Mammary microvascular endothelial cell (primary cell): ENCODE measurements at places on chromosomes 6 and 20. TPM values are rescaled to one million over a fixed set of nuclear protein-coding genes. Genes with fewer than 3 reads are reported as not detected.

BLOC1S5 gene
- 8.5 and 10.8 TPM in 2 replicates for total RNA-seq

BPIFB4 gene
- total RNA-seq, result not detected in 2 replicates

ULBP3 gene
- 9.7 and 12.5 TPM in 2 replicates for total RNA-seq

SAMD3 gene
- total RNA-seq, result not detected in 2 replicates

MGME1 gene
- 11.5 and 14.9 TPM in 2 replicates for total RNA-seq

ADGB gene
- not detected in 2 replicates for total RNA-seq

ADA gene
- total RNA-seq, result 16.1 TPM in 2 replicates

LRRC1 gene
- 8.9 TPM in 2 replicates for total RNA-seq

UFL1 gene
- total RNA-seq, result 14.8 and 15.0 TPM in 2 replicates

GSTA2 gene
- total RNA-seq, result not detected in 2 replicates

CCDC170 gene
- not detected in 2 replicates for total RNA-seq

PSMA7 gene
- total RNA-seq, result 607 and 683 TPM in 2 replicates

CDC40 gene
- 14.3 and 16.9 TPM in 2 replicates for total RNA-seq

RSPO4 gene
- not detected in 2 replicates for total RNA-seq

PPP1R10 gene
- total RNA-seq, result 21.8 and 24.0 TPM in 2 replicates

ZBTB46 gene
- 2.7 and 2.9 TPM in 2 replicates for total RNA-seq

TRAPPC3L gene
- 0.10 TPM in 1 of 2 replicates, not detected in the other for total RNA-seq

POPDC3 gene
- total RNA-seq, result 0.34 and 1.3 TPM in 2 replicates

C4B gene
- 0.33 and 1.6 TPM in 2 replicates for total RNA-seq

PRL gene
- total RNA-seq, result not detected in 2 replicates

HCRTR2 gene
- not detected in 2 replicates for total RNA-seq

SLC22A1 gene
- not detected in 2 replicates for total RNA-seq

TMEM14A gene
- 39.9 and 52.3 TPM in 2 replicates for total RNA-seq

RAD21L1 gene
- total RNA-seq, result not detected in 2 replicates

SCAND1 gene
- total RNA-seq, result 119 and 138 TPM in 2 replicates

RBPJL gene
- not detected in 2 replicates for total RNA-seq

GSTA1 gene
- not detected in 2 replicates for total RNA-seq

TPMT gene
- 21.3 and 25.8 TPM in 2 replicates for total RNA-seq

ME1 gene
- 14.6 and 15.5 TPM in 2 replicates for total RNA-seq

RAET1L gene
- total RNA-seq, result not detected in 2 replicates

PABPC1L gene
- 1.6 and 3.4 TPM in 2 replicates for total RNA-seq

OXT gene
- not detected in 2 replicates for total RNA-seq

FAM83C gene
- not detected in 2 replicates for total RNA-seq

SMIM28 gene
- not detected in 2 replicates for total RNA-seq

GATA5 gene
- not detected in 2 replicates for total RNA-seq

NKAIN2 gene
- total RNA-seq, result not detected in 2 replicates

TMX4 gene
- 17.7 and 18.4 TPM in 2 replicates for total RNA-seq

OR2B3 gene
- not detected in 2 replicates for total RNA-seq

FKBP1C gene
- 0.27 and 0.34 TPM in 2 replicates for total RNA-seq

PNPLA1 gene
- not detected in 2 replicates for total RNA-seq

DNMT3B gene
- total RNA-seq, result 4.7 and 4.9 TPM in 2 replicates

PFDN4 gene
- total RNA-seq, result 110 and 132 TPM in 2 replicates

NCOA3 gene
- total RNA-seq, result 20.4 and 21.1 TPM in 2 replicates

WFDC2 gene
- total RNA-seq, result not detected in 2 replicates

DACT2 gene
- total RNA-seq, result not detected in 2 replicates

SULF2 gene
- total RNA-seq, result 254 and 267 TPM in 2 replicates

PPP1R3D gene
- 4.7 and 5.0 TPM in 2 replicates for total RNA-seq

HRH3 gene
- not detected in 2 replicates for total RNA-seq

C20orf202 gene
- total RNA-seq, result not detected in 2 replicates

PTCRA gene
- 5.4 TPM in 1 of 2 replicates, not detected in the other for total RNA-seq

SLC22A23 gene
- total RNA-seq, result 6.9 and 10.4 TPM in 2 replicates

THEMIS gene
- total RNA-seq, result not detected in 2 replicates

SYCP2L gene
- not detected in 2 replicates for total RNA-seq

HSP90AB1 gene
- 1,271 and 1,335 TPM in 2 replicates for total RNA-seq

DZANK1 gene
- 0.20 and 0.69 TPM in 2 replicates for total RNA-seq

CYP39A1 gene
- 0.20 and 0.33 TPM in 2 replicates for total RNA-seq

KIAA0408 gene
- not detected in 2 replicates for total RNA-seq

SYNDIG1 gene
- total RNA-seq, result not detected in 2 replicates
